Activated T-helper 2 cell treated with anti-CD3 and anti-CD28 coated beads, Interferon-gamma antibody, Interleukin-2, Interleukin-4, amounts not matched to agents 10 μg/mL and 5 μg/mL and 100 μg/mL, durations not matched to agents 14 hours and 24 hours and 36 hours (primary cell): ENCODE measurements at places on chromosomes 4 and X. TPM values are rescaled to one million over a fixed set of nuclear protein-coding genes. Genes with fewer than 3 reads are reported as not detected.

The GNRHR gene
- total RNA-seq = not detected in 2 replicates

The SFRP2 gene
- total RNA-seq = not detected in 2 replicates

- no peak for DNase-seq
- no peaks in the 10 kb centered on the region for H3K27me3 ChIP-seq
- no peak overlapping the region for H3K27ac ChIP-seq
- peaks cover 23% of the 10 kb centered on the region for H3K4me1 ChIP-seq
Observed at GRCh38 chrX:153727123-153727931, 2.7 kb downstream of the ABCD1 start.

- no peaks in the 10 kb centered on the region for H3K36me3 ChIP-seq
- no peak overlapping the region for H3K27ac ChIP-seq
- DNase-seq = no peak
- H3K27me3 ChIP-seq = no peaks in the 10 kb centered on the region
- H3K4me1 ChIP-seq = peaks cover 25% of the 10 kb centered on the region
Observed at GRCh38 chr4:158799856-158800255, 31.0 kb downstream of the FNIP2 start.

The TLR1 gene
- 0.34 and 0.67 TPM in 2 replicates for total RNA-seq

GRCh38 chrX:122113376-122113775 lies 1066.0 kb downstream of the GLUD2 start:
- H3K27ac ChIP-seq = no peak overlapping the region
- no peaks in the 10 kb centered on the region for H3K4me1 ChIP-seq
- H3K27me3 ChIP-seq = no peaks in the 10 kb centered on the region
- H3K36me3 ChIP-seq = no peaks in the 10 kb centered on the region
- no peak overlapping the region for H3K4me3 ChIP-seq

DNA sequence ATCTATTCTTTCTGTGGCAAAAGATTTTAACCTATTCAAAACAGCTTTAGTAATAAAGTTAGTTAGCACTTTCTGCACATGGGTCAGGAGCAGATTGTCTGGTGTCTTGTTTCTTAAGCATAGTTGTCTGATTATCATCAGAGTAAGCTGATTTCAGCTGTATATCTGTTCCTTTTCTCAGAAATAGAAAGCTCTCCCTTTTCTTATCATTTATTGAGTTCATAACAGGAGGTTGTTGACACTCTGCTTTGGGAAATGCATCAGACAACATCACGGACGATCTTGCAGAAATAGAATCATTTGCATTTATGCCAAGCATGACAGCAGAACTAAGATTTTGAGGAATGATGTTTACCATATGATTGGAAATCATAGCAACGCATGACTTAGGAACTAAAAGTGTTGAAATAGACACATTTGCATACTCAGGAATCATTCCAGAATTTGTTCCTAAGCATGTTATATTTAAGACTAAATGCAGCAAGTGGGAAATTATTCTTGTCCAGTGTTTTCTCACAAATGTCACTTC lies 66.7 kb downstream of the RBMX2 start:
- H3K27ac ChIP-seq = no peak overlapping the region
- no peaks in the 10 kb centered on the region for H3K36me3 ChIP-seq
- DNase-seq = no peak
- H3K4me1 ChIP-seq = no peaks in the 10 kb centered on the region

- no peaks in the 10 kb centered on the region for H3K27me3 ChIP-seq
- no peak overlapping the region for H3K27ac ChIP-seq
- H3K4me3 ChIP-seq = no peak overlapping the region
- H3K36me3 ChIP-seq = no peaks in the 10 kb centered on the region
- H3K4me1 ChIP-seq = no peaks in the 10 kb centered on the region
Observed at GRCh38 chrX:125711103-125711502, 391.4 kb downstream of the TEX13C start.

DNA sequence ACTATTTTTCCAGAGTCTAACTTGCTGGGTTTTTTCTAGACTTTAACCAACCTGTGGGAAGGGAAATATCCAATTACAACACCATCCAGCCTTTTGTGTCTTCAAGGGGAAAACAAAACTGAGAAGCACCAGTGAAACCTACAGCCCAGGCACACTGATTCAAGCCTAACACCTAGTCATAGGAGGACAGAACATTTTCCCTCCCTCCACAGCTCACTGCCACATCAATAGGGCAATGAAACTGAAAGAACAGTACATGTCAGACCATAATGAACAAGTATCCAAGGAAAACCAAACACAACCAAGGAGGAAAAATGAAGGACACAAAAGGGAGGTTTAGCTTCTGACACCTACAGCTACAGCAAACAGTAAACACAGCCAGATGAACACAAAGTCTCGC lies 17.6 kb downstream of the MAGEA8 start:
- no peak overlapping the region for H3K4me3 ChIP-seq
- DNase-seq = no peak
- H3K27ac ChIP-seq = no peak overlapping the region
- no peaks in the 10 kb centered on the region for H3K36me3 ChIP-seq
- no peaks in the 10 kb centered on the region for H3K27me3 ChIP-seq

- no peak overlapping the region for H3K4me3 ChIP-seq
- H3K36me3 ChIP-seq = no peaks in the 10 kb centered on the region
- H3K27ac ChIP-seq = no peak overlapping the region
- no peaks in the 10 kb centered on the region for H3K4me1 ChIP-seq
- H3K27me3 ChIP-seq = no peaks in the 10 kb centered on the region
- no peak for DNase-seq
Observed at GRCh38 chrX:70042399-70043371, 7.1 kb downstream of the AWAT2 start.

- no peak overlapping the region for H3K27ac ChIP-seq
- peaks cover 3% of the 10 kb centered on the region for H3K27me3 ChIP-seq
- peak; percentile 25 for DNase-seq
- H3K36me3 ChIP-seq = no peaks in the 10 kb centered on the region
- no peak overlapping the region for H3K4me3 ChIP-seq
Observed at GRCh38 chrX:70196961-70197720, 19.9 kb downstream of the DGAT2L6 start.

DNA sequence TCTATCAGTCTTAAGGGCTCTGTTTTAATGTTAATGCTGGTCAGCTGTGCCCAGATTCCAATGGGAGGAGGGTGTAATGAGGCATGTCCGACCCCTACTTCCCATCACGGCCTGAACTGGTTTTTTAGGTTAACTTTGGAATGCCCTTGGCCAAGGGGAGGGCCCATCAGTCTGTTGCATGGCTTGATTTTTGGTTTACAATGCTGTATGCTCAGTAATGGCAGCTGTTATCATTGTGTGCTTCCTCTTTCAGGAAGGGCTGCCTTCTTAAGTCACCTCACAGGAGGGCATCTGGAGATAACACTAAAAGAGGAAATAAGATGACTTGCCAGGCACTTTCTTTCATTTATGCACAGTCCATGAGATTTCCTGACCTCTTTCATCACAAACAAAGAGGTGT lies 36.3 kb downstream of the ATXN3L start:
- no peaks in the 10 kb centered on the region for H3K27me3 ChIP-seq
- peaks cover 7% of the 10 kb centered on the region for H3K4me1 ChIP-seq
- H3K36me3 ChIP-seq = peaks cover 5% of the 10 kb centered on the region
- DNase-seq = no peak
- H3K27ac ChIP-seq = no peak overlapping the region

The STOX2 gene
- total RNA-seq = not detected in 2 replicates

- H3K4me1 ChIP-seq = peaks cover 21% of the 10 kb centered on the region
- no peak overlapping the region for H3K4me3 ChIP-seq
- DNase-seq = no peak
- no peak overlapping the region for H3K27ac ChIP-seq
Observed at GRCh38 chr4:7956270-7956808, 16.7 kb upstream of the AFAP1 start.

The GDPD2 gene
- 0.21 and 0.28 TPM in 2 replicates for total RNA-seq

- H3K27me3 ChIP-seq = no peaks in the 10 kb centered on the region
- H3K27ac ChIP-seq = no peak overlapping the region
- no peaks in the 10 kb centered on the region for H3K4me1 ChIP-seq
- H3K36me3 ChIP-seq = no peaks in the 10 kb centered on the region
Observed at GRCh38 chr4:158130204-158130603, 42.6 kb downstream of the GASK1B start.

GRCh38 chrX:18855919-18856644 lies 127.8 kb downstream of the PHKA2 start:
- no peaks in the 10 kb centered on the region for H3K36me3 ChIP-seq
- no peak overlapping the region for H3K4me3 ChIP-seq
- no peaks in the 10 kb centered on the region for H3K27me3 ChIP-seq
- no peak for DNase-seq

DNA sequence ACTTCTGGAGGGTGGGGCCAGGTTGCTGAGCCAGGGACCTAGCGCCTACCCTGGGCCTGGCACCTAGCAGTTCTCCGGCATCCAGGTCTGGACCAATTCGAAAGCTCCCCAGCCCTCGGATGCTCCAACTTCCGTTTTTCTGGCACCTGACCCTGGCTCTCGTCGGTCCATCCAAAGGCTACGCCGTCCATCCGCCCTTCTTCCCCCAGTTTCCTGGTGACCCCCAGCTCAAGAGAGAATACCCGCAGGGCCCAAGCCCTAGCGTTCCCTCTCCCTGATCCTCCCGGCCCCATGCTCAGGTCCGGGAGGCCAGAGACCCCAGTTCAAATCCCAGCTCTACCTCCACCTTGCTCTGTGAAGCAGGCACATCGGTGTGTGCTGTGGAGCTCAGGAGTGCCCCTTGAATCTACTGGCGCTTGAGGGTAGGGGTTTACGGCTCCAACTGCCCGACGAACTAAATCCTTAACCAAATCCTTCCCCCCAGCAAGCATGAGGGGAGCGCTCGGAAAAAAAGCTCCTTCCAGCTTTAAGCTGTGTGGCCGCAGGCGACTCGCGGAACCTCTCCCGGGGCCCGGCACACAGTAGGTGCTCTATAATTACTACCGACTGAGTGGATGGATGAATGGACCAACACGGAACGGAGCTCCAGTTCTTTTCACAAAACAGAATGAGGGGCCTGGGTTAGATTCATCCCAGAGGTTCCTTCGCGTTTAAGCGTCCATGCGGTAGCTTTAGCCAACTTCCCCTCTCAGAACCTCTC lies 1.1 kb downstream of the CRMP1 start:
- no peak for DNase-seq
- H3K4me3 ChIP-seq = no peak overlapping the region
- H3K4me1 ChIP-seq = peaks cover 1% of the 10 kb centered on the region
- H3K27ac ChIP-seq = no peak overlapping the region
- no peaks in the 10 kb centered on the region for H3K36me3 ChIP-seq

- H3K4me1 ChIP-seq = no peaks in the 10 kb centered on the region
- H3K27me3 ChIP-seq = no peaks in the 10 kb centered on the region
- DNase-seq = no peak
- H3K36me3 ChIP-seq = no peaks in the 10 kb centered on the region
Observed at GRCh38 chrX:123918106-123918721, 43.3 kb upstream of the STAG2 start.

DNA sequence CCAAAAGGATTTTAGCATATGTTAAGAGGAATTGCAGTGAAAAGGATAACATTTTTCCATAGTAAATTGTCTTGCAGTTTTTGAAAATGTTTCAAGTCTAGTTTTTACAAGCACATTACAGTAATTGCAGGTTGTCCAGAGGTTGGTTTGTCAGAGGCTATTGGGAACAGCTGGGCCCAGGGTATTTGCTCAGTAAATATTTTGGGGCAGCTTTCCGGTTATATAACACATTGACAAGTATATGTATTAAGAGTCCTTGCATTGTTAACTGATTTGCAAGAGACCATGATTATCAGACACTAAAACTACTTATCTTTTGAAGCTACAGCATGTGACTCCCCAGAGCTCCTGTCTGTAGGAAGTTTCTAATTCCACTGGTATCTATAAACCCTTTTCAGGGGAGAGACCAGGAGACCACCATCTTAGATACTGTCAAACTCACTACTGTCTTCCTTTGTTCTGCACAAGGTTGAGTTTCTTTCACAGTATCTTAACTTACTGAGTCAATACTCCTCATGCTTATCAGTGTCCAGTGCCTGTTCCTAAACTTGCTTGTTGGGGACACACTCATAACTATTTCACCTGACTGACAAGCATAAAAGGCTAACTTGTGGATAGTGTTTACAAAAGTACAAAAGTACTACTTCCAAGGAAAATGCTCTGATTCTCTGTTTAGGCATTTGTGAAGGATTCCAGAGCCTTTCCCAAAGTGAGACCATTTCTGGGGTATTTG lies 18.9 kb upstream of the RGN start:
- no peak for DNase-seq
- H3K27me3 ChIP-seq = no peaks in the 10 kb centered on the region
- no peaks in the 10 kb centered on the region for H3K4me1 ChIP-seq

- H3K36me3 ChIP-seq = no peaks in the 10 kb centered on the region
- no peaks in the 10 kb centered on the region for H3K27me3 ChIP-seq
- DNase-seq = no peak
- no peaks in the 10 kb centered on the region for H3K4me1 ChIP-seq
- H3K4me3 ChIP-seq = no peak overlapping the region
Observed at GRCh38 chr4:71469541-71469940, 130.7 kb downstream of the SLC4A4 start.

- no peak overlapping the region for H3K4me3 ChIP-seq
- H3K4me1 ChIP-seq = no peaks in the 10 kb centered on the region
- no peak overlapping the region for H3K27ac ChIP-seq
- no peaks in the 10 kb centered on the region for H3K27me3 ChIP-seq
- H3K36me3 ChIP-seq = no peaks in the 10 kb centered on the region
Observed at GRCh38 chr4:1510931-1511330, 104.7 kb upstream of the NKX1-1 start.

GRCh38 chr4:121192480-121192879 lies 28.4 kb upstream of the TNIP3 start:
- no peaks in the 10 kb centered on the region for H3K36me3 ChIP-seq
- H3K27ac ChIP-seq = no peak overlapping the region
- no peak for DNase-seq
- H3K4me1 ChIP-seq = peaks cover 52% of the 10 kb centered on the region

DNA sequence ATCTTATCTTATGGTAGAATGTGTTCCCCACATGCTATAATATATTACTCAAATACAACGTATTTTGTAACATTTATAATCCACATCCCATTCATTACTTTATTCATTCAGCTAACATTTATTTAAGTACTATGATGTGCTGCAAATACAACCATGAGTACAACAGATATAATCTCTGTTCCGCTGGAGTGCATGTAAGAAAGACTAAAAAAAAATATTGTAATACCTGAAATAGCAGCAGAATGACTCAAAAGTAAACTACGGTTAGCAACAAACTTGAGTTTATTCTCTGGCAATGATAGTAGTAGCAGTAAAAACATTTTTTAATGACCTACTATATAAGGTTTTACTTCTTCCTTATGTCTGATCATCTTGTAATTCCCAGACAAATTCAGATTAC lies 1776.3 kb downstream of the STIM2 start:
- no peaks in the 10 kb centered on the region for H3K27me3 ChIP-seq
- H3K27ac ChIP-seq = no peak overlapping the region
- H3K36me3 ChIP-seq = no peaks in the 10 kb centered on the region
- DNase-seq = no peak

DNA sequence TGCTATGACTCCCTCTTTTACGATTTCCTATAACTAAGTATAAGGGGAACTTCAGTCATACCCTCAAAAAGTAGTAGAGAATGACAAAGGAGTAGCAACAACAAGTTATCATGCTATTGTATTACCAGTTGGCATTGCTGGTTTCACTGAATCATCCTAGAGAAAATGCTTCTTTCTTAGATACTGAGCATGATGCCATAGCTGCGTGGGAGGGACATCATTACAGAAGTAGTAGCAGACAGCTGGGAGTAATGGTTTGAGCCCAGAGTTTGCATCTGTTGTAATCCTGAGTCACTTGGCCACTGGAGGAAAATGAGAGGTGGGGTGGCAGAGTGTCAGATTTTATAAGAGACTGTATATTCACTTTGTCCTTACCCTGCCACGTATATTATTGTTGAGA lies 38.6 kb downstream of the MTMR1 start:
- peaks cover 64% of the 10 kb centered on the region for H3K36me3 ChIP-seq
- peak overlapping the region; percentile 33 for H3K27ac ChIP-seq
- H3K4me1 ChIP-seq = peaks cover 18% of the 10 kb centered on the region

The MAGEB17 gene
- total RNA-seq = not detected in 2 replicates

The TBCK gene
- total RNA-seq = 28.5 and 29.8 TPM in 2 replicates

The TMEM31 gene
- not detected in 2 replicates for total RNA-seq

GRCh38 chr4:150939530-150939929 lies 75.6 kb downstream of the LRBA start:
- no peak for DNase-seq
- H3K36me3 ChIP-seq = no peaks in the 10 kb centered on the region
- H3K27me3 ChIP-seq = no peaks in the 10 kb centered on the region

The SPARCL1 gene
- total RNA-seq = not detected in 2 replicates
